ENCODE measurements at places on chromosomes 1 and 21.

GRCh38 chr1:94025383-94026340 lies 95.3 kb downstream of the ABCA4 start:
- peak; percentile 54 for DNase-seq

- DNase-seq, result no peak
Observed at GRCh38 chr21:31194510-31195293, 149.4 kb downstream of the TIAM1 start.

DNA sequence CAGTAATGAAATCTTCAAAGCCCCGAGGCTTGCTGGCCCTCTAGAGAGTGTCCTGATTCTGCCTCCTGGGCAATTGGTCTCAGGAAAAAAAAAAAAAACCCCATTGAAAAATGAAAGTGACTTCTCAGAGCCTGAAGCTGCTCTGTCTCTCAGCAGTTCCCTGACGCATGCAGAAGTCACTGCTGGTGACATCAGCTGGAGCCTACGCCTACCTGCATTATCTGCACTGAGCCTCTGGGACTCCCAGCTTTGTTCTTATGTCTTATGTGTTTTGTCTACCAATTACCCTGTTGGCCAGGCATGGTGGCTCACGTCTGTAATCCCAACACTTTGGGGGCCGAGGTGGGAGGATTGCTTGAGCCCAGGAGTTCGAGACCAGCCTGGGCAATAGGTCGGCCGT lies 10.1 kb upstream of the SLC25A33 start:
- DNase-seq, result no peak

GRCh38 chr1:96416111-96416595 lies 305.4 kb upstream of the PTBP2 start:
- no peak for DNase-seq

GRCh38 chr1:148363439-148363810 lies 119.7 kb downstream of the PPIAL4G start:
- no peak for DNase-seq

DNA sequence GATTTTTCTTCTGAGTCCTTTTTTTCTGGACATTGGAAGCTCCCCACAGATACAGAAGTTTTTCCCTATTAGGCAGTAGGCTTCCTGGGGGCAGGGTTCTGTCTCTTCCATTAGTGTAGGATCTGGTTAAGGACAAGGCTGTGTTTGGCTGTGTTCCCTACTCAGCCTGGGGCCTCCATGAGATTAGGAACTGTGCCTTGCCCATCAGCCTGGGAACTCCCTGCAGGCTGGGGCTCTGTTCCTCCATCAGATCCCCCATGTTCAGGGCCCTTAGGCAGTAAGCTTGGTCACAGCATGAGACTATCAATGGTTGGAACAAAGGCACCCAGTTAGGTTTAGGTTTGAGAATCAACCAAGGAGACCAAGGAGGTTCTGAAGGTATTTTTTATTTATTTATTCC lies 22.7 kb downstream of the NAV1 start:
- DNase-seq, result no peak

GRCh38 chr1:224762046-224762445 lies 145.9 kb downstream of the CNIH3 start:
- DNase-seq, result no peak

GRCh38 chr1:2445162-2445822 lies 30.8 kb upstream of the PLCH2 start:
- no peak for DNase-seq

DNA sequence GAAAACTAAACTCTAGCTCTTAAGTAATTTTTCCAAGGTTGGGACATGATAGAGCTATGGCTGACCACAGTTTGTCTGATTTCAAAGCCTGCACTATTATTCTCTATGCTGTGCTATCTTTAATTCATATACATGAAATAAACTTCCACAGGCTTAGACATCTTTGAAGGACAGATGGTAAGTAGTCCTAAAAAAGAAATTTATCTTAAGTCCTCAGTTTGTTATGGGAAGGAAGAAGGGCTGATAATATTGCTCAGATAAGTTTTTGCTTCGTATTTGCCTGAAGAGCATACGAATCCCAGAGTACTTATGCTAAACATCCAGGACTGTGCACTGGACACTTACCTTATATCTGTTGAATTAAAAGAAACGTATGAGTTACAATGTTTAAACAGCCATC lies 39.6 kb downstream of the VCAM1 start:
- DNase-seq, result no peak

- no peak for DNase-seq
Observed at GRCh38 chr1:55635856-55636255, 420.7 kb upstream of the USP24 start.

- DNase-seq, result no peak
Observed at GRCh38 chr1:163758977-163759670, 437.4 kb downstream of the NUF2 start.

- DNase-seq, result no peak
Observed at GRCh38 chr1:65344171-65344814, 35.0 kb downstream of the DNAJC6 start.

DNA sequence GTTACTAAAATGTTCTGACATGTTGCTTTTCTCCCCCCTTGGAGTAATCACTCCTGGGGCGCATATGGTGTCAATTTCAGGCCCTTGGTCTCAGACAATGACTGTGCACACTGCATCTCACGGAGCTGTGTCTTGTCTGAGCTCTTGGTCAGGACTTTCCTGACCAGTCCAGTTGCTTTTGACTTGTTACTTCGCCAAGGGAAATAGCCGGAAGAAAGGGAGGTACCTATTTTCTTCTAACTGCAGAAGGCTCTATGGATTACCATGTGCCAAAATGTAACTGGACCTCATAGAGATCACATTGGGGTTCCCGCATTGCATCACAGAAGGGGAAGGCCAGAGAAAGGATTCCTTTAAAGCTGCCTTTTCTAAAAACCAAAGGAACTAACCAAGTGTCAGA lies 68.6 kb downstream of the SPAG17 start:
- no peak for DNase-seq

- DNase-seq, result no peak
Observed at GRCh38 chr1:75589637-75590036, 21.3 kb downstream of the SLC44A5 start.

DNA sequence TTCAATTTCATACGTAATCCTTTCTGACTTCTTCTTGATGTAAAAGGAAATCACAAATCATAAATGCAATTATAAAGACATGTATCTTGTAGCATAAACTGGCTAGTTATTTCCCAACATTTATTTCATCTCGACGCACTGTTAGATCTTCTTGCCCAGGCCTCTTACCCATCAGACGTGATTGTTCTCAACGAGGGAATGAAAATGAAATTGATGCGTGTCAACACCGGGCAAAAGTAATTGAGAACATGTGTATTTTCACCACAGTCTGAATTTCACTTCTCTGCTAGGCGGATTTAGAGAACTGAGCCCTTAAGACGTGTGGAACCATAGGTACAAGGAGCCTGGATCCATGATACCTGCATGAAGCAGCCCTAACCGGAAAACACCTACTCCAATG lies 519.7 kb downstream of the KCNT2 start:
- no peak for DNase-seq

DNA sequence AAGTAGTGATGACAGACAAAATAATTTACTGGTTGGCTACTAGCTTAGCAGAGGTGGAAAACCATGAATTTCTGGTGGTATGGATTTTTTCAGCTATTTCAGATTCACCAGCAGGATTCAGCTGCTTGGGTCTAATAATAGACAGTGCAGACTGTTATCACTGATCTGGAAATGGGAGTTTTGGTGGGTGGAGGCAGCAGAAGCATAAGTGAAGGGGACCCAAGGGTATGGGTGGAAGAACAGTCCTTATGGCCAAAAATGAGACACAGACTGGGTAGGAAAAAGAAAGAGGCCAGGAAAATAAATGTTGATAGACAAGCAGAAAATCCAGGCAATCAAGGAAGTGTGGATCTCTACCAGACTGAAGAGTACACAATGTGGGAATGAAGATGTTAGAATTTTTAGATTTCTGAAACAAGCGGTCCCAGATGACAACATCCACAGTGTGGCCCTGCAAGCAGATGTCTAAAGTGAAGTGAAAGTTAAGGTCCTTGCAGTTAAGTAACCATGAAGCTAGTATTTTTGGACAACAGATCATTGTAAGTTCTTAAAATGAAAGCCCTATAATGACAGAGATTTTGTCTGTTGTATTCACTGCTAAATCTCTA lies 24.7 kb downstream of the LYST start:
- DNase-seq, result no peak
